Sigmoid colon (tissue), 7 donors: ENCODE measurements at places on chromosomes 16 and 17. TPM values are rescaled to one million over a fixed set of nuclear protein-coding genes. Genes with fewer than 3 reads are reported as not detected.

KRTAP1-1 gene
- not detected for total RNA-seq

NR1D1 gene
- 12.8 TPM for total RNA-seq

GRCh38 chr17:61340431-61341209 is 59.0 kb upstream of the TBX2 start:
- DNase-seq, result no peak

DNA sequence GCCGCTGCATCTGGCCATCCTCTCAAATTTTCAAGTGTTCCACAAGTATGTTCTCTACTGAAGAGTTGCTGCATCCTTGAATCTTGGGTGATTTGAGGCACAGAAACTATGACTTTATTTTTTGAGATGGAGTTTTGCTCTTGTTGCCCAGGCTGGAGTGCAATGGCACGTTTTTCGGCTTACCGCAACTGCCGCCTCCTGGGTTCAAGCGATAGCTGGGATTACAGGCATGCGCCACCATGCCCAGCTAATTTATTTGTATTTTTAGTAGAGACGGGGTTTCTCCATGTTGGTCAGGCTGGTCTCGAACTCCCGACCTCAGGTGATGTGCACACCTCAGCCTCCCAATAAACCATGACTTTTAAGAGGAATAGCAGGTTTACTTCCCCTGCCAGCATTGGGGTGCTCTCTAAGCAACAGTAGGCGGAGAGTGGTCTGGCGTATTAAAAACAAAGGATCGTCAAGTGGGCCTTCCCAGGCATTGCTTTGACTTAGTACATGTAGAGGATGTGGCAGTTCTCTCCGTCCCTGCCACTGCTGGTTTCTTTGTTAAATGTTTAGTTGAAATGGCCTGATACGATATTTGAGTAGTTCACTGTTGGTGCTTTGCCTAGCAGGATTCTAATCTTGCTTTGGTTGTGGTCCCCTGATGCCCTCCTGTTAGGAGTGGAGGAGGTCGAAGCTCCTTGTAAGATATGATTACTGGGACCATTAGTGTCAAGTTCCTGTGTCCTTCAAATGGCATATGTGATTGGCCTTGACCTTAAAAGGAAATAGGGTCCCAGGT is 9.5 kb downstream of the PYCARD start:
- DNase-seq, result no peak

DNA sequence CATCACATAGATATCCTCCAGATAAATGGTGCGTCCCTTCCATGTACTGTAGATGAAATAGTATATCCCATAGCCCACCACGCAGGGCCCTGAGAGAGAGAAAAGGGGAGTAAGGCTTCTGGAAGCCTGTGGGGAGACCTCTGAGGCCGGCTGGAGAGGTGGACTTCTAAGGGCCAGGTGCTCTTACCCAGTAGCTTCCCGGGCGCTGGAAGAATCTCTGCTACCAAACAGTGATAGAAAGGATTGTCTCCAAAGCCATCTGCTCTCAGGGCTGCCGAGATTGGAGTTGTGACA is 718 bp downstream of the SAT2 start:
- DNase-seq, result no peak

DNA sequence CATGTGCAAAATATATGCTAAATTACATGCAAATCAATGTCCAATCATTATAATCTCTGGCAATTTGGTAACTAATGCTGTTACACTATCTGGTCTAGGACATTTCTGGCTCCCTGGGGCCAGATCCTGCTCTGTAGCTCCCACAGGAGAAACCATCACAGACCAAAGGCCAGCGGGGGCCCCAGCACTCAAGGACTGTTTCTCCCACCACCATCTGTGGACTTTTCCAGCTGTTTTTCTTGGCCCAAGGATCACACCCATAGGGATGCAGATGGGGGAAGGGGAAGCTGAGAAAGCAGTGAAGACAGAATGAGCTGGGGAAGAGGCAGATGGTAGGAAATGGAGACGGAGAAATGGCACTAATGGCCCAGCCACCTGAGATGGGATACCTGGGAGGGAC is at the start of gene HIGD1B:
Gene HIGD1B, plus strand, starts transcription at position 298 of the 400 bp plus-strand sequence. CDS start 270 bp downstream, outside the sequence.
- DNase-seq, result no peak
